ENCODE measurements at places on chromosomes 5 and 9.

GRCh38 chr9:37062336-37062735, 28.3 kb upstream of the PAX5 start:
- no peak for DNase-seq

DNA sequence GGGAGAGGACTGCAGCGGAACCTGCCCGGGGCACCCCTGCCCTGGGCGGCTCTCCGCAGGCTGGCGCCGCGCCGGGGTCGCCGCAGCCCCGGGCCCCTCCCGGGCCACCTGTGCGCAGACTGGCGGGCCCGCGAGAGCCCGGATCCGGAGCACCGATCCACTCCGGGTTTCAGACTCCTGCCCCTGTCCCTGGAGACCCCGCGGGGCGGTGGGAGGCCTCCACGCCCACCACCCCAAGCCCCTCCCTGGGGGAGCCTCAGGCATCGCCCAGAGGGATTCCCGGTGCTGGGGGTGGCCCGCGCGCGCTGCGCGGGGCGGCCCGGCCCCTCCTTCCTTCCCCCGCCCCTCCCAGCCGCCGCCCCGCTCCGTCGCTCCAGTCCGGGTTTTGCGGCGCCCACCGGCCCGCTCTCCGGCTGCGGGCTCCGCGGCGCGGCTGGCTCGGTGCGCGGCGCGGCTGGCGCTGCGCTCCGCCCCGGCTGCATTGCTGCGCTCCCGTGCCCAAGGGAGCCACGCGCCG, at the start of gene UNC5A:
Gene UNC5A (plus strand): TSS at position 479 of the 517 bp plus-strand sequence. CDS start 192 bp downstream, outside the sequence.
- DNase-seq, result no peak

DNA sequence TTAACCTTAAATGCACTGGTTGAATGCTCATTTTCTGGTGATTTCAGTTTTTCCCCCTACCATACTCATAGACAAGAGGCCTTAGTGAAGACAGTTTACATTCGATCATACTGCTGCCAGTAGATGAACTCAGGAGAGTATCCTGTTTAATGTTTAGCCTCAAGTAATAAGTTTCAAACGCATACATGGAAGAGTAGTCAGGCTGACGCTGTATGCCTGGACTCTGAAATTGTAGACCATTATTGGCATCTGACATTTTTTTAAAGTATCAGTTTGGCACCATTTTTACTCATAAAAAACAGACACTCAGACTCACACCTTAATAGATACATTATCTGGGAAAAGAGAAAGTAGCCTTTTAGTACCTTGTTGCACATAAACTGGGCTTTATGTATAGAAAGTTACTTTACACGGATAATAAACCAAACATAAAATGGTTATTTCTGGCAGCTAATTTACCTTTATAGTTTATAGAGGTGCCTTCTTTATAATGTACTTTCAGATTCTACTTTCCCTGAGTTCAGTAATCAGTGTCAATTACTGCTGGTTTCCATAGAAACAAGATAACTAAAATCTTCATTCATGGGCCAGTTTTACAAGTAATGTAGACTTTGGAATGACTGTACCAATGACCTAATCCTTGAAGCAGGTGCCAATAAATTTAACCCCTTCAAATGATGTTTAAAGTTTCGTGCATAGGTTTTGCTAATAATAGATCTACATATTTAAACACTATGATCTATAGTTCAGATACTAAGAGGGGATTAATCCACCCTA, 183.8 kb upstream of the ITGA1 start:
- no peak for DNase-seq

- no peak for DNase-seq
These were observed 206.3 kb downstream of the CSNK1G3 start for GRCh38 chr5:123718238-123718637.

DNA sequence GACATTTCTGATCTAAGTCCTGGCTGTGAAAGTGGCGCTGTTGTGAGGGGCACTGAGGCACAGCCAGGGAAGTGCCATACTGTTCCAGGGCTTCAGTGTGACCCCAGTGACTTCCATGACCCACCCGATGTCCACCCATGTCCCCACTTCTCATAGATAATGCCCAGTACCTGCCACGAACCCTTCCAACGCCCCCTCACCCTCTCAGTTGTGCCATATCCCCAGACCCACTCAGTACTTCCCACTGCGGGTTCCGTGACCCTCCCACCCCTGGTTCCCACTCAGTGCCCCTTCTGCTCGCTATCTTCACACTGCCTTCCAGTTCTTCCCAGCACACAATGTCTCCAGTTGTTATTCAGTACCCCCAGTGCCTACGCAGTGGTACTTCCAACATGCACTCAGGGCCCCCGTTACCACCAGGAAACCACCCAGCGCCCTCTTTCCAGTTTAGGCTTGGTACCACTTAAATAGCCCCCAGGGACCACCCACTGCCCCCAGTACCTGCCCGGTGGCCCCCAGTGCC, 30.7 kb upstream of the PSD2 start:
- no peak for DNase-seq

DNA sequence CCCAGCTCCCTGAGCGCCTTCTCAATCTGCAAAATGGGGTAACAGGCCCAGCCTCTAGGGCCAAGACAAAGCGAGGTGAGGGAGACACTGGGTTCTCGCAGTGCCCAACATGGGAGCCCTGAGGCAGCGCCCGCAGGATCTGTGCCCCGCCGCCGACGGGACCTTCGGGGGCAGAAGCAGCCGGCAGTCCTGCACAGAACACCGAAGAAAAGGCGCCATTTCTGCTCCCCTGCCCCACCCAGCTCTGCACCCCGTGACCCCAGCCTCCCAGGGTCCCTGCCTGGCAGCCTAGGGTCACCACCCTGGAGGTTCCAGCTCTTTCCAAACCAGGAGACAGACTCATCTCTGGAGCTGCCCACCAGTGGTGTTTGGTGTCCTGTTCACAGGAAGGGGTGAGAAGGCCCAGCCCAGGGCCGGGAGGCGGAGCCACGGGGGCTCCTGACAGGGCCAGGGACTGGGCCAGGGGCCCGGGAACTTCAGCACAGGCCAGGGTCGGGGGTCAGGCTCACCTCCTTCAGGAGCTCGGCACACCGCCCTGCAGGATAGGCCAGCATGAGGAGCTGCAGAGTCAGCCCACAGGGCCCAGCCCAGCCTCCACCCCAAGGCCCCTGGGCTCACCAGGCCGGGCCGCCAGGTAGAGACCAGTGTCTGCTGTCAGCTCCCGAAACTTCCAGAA, 3.3 kb downstream of the LCN8 start:
- DNase-seq, result no peak

GRCh38 chr9:95963659-95964058, 88.2 kb downstream of the ERCC6L2 start:
- no peak for DNase-seq

- no peak for DNase-seq
These were observed 5.1 kb upstream of the FBXO38 start for GRCh38 chr5:148378670-148379069.

- no peak for DNase-seq
These were observed 43.8 kb downstream of the PRKACG start for GRCh38 chr9:68970151-68970550.
